ENCODE measurements at places on chromosomes 3 and 15. TPM values are rescaled to one million over a fixed set of nuclear protein-coding genes. Genes with fewer than 3 reads are reported as not detected.

DNA sequence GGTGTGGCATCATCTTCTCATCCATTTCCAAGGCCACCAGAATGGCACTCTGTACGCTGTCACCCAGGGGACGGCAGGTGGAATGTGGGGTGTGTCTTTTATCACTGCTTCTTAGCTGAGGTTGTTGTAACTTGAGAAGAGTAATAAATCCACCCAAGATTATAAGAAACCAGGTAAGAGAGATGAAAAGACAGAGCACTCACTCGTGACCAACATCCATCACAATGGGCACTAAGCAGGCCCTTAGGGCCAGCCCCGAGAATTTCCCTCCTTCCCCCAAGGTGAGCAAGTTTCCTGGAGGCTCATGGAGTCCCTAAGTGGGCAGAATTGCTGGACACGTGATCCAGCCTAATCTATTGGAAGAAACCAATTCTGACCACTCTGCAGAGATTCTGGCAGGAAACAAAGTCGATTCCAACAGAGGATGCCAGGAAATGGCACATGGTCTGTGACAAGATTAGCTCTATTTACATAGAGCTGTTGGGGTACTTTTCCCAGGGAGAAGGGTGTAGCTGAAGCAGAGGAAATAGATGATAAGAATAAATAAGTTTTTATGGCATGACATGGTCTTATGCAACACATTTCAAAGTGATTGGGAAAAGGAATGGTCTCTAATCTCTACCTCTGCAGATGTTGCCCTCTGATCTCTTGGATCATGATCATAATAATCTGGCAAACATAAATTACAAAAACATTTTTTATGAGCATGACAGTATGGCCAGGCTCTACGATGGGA, 22.5 kb downstream of the SLC6A20 start:
- DNase-seq: no peak

GRCh38 chr15:51768018-51768417, 16.6 kb downstream of the TMOD2 start:
- no peak for DNase-seq

DNA sequence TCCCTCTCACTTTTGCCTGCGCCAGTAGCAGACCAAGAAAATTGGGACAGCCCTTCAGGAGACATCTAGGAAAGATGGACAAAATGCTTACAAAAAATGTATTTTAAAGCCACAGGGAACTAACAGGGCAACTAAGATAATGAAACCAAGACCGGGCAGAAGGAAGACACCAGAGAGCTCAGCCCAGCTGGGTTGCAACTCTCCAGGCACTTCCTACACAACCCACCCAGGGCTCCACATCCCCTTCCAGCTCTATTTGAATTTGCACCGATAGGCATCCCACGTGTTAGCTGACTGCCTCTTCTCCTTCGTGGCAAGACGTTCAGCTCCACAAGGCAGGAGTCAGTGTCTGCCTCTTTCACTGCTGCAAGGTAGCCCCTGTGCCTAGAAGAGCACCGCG, 6.6 kb upstream of the ATP10A start:
- no peak for DNase-seq

DNA sequence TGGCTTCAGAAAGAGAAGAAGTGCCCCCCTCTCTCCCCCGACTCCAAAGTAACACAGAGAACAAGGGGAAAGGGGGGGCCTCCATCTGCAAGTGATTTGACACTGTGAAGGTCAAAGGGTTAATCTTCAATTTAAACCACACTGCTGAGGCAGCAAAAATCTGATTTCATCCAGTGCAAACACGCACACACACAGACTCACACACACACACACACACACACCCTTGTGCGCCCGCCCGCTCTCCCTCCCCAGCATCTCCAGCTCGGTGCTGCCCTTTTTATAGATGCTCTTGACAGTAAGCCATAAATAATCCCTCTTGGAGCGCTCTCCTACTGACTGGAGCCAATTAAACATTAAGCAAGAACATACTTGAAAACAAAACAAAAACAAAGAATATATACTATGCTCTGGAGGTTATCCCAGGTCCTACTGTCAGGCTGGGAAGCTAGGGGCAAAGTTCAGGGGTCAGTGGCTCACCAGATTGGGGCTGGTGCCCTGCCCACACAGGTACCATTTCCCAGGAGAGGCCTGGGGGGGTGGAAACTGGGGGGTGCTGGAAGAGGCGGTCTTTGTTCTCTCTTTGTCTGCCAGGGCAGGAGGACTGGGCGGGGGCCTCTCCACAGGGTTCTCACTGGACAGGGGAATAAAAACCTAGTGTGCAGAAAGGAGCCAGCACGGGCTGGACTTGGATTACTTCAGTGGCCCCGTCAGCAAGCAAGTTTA, 16.3 kb downstream of the BMF start:
- peak; percentile 69 for DNase-seq

- DNase-seq: no peak
Observed at GRCh38 chr3:108292905-108293328, 3.4 kb upstream of the HHLA2 start.

Gene FBXW12
- not detected for total RNA-seq

DNA sequence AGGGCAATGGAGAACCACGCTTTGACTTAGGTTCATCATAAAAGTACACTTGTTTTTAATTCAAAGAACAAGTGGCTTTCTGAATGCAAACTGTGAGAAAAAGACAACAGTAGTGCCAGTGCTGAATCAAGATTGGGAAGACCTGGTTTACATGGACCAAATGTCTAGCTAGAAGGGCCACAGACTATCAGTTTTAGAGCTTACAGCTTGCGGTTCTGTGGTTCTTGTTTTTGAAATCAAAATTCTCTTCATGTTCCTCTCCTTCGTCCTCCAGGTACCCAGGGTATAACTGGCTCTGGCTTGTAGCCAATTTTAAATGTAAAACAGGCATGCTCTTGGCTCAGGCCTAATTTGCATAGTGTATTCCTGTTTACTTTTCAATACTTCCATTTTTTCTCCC, 124.6 kb downstream of the TGFBR2 start:
- no peak for DNase-seq

Gene LIPH
- total RNA-seq: 0.62 TPM

GRCh38 chr3:167866331-167866730, 130.8 kb downstream of the SERPINI1 start:
- no peak for DNase-seq

DNA sequence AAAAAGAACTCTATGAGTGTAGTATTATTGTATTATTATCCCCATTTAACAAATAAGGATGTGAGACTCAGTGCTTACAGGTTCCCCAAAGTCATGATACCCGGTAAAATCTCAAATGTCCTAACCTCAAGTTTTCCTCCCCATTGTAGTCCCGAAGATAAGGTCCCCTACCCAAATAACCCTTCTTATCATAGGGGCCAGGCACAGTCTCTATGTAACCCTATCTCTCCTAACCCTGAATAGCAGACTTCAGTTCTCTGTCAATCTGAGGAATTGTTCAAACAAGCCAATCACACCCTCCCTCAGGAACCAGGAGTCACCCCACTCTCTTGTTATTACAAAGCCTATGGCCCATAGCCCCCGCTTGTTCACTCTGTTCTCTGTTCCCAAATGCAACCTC, 10.5 kb upstream of the SUSD5 start:
- no peak for DNase-seq

DNA sequence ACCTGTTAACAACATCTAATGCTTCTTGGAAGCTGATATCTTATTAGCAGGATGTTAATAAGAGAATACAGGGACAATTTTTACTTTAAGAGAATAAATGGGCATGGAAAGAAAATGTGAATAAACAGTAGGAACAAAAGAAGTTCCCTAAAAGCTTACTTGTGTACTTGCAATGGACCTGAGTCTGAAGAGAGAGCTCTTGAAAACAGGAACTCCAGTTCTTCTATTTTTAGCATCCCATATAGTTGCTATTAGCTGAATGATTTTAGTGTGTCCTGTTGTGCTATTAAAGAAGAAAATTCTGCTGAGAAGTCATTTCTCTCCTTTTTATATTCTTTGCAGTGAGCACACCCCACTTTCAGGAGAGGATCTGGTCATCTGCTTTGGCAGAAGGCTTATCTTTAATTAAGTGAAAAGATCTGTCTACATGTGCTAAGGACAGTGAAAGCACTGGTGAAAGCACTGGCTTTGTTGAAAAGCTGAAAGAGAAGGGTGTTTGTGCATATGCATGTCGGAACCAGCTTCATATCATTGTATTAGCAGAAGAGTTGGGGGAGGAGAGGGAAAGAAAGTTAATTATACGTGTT, 1.4 kb upstream of the ST3GAL6 start:
- no peak for DNase-seq

DNA sequence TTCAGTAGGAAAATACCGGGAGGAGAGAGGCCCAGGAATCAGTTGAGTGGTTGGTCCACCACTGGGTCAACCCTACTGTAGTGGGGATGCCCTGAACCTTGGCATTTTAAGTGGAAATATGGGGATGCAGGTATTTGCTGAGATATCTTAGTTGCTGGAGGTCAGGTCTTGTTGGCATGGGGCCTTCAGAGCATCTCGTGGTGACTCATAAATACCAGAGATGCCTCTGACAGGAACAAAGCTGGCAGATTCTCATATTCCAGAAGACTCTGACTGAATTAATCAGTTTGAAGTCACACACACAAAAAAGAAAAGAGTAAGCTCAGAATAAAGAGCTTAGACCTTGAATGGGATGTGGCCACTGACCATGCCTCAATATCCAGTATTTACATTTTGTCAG, 91.6 kb downstream of the CACNA2D3 start:
- no peak for DNase-seq

GRCh38 chr3:178982137-178982536, 89.5 kb downstream of the ZMAT3 start:
- no peak for DNase-seq

Gene KNG1
- 0.36 TPM for total RNA-seq

Gene THSD4
- 187 TPM for total RNA-seq

DNA sequence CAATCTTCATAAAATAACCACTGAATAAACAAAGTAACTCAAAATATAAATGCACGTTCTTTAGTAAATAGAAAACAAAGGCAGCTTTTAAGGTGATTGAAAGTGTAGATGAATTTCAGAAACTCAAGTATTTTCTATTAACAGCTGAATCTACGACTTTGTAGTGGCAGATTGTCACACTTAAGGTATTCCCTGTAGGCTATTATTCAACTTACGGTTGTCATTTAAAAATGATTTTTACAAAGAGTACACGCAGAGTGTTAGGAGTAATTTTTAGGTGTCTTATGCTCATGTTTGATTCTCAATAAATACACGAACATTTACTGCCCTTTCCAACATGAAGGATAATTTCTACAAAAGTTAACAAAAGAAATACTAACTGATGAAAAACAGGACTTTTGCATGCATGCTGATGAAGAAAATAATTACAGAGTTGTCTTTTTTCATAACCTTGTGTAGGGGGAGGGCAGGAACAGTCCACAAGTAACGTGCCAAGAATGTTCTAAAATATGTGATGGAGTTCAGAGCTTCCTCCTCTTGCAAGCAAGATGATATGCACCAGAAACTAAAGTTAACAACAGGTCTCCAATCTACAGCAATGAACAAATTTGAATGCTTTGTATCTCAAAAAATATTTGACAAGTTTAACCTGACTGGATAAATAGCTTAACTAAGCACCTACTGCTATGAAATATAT, 16.7 kb downstream of the DCBLD2 start:
- DNase-seq: no peak

DNA sequence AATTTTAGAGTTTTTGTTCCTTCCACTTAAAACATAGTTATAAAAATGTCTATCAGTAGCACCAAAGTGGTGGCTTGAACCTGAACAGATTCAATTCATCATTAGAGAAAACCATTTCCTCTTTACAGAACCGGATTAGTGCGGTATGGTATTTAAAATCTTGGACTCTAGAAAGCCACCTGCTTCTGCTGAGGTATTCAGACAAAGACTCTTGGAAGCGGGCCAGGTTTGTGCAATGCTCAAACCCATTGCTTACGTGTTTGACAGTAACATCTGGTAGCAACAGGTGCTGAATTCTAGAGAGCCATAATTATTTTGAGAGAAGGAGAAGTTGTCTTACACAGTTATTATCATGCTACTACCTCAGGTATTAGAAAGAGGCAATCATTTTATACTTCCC, 290.5 kb downstream of the NAALADL2 start:
- DNase-seq: no peak

Gene LRRK1
- 2.0 TPM for total RNA-seq

DNA sequence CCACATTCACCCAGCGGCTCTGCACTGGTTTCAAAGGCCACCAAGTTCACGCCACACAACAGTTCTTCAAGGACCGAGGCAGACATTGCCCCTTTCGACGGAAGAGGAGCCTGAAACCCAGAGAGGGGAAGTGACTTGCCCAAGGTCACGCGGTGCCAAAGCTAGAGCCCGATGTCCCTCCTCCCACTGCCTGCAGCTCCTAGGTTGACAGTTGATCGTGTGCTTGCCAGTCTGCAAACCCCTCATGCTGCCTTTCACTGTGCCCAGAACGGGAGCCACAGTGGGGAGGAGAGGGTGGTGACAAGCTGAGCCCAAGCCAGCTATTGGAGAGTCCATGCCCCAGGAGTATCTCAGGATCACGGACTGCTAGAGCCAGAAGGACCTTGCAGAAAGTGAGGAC, 230.9 kb downstream of the XXYLT1 start:
- DNase-seq: peak; percentile 30

GRCh38 chr15:28021281-28022039, 77.7 kb downstream of the OCA2 start:
- DNase-seq: peak; percentile 34

DNA sequence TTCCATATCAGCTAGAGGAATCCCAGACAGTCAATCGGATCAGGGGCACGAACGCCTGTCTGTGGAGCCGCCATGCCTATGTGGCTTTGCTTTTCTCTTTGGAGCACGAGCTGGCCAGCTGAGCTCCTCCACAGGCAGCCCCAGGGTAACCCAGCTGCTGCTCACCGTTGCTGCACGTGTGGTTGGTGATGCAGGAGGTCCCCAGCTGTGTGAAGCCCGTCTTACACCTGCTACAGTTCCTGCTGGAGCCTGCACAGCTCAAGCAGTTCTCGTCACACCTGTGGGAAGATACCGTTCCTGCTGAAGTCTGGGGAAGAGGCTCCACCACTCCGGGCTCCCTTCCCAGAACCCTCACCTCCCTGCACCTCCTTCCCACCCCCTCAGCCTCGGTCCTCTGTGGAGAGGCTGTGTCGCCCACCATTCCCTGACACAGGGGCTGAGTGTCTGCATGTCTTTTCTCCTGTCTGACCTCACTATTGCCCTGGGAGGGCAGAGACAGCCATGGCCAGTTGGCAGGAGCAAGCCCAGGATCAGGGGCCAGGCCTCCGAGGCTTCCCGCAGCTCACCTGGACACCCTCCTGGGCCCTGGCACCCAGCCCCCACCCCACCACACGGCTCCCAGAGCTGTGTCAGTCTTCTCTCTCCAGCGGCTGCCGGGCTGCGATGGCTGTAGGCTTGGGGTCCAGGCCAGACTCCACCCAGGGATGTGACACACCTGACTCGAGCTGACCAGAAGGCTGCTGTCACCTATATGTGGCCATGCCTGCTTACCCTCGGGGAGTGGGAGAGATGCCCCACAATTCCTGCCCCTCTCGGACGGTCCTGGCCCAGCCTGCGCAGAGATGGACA, 12.2 kb upstream of the SNRPA1 start:
- DNase-seq: no peak

GRCh38 chr3:40939741-40940130, 259.6 kb upstream of the CTNNB1 start:
- no peak for DNase-seq

- no peak for DNase-seq
Observed at GRCh38 chr3:98026425-98027084, 8.6 kb downstream of the GABRR3 start.

- no peak for DNase-seq
Observed at GRCh38 chr3:152157337-152157736, 111.4 kb upstream of the MBNL1 start.

Gene KIF9
- 7.5 TPM for total RNA-seq

All from heart right ventricle (tissue), 16 donors.